Endothelial cell (in vitro differentiated cells): ENCODE measurements at places on chromosomes 7 and 10. TPM values are rescaled to one million over a fixed set of nuclear protein-coding genes. Genes with fewer than 3 reads are reported as not detected.

FAM24B gene
- total RNA-seq: 2.7 TPM

HOXA9 gene
- 0.80 TPM for total RNA-seq

ARF5 gene
- 354 TPM for total RNA-seq

GSTO2 gene
- 5.9 TPM for total RNA-seq

KLLN gene
- total RNA-seq: 0.74 TPM

FBXW4 gene
- total RNA-seq: 36.0 TPM

TMEM176B gene
- total RNA-seq: 1.4 TPM

URGCP gene
- 13.0 TPM for total RNA-seq

SFTPA1 gene
- total RNA-seq: not detected

CTNNA3 gene
- total RNA-seq: 2.3 TPM

SUN1 gene
- total RNA-seq: 150 TPM

PIK3CG gene
- total RNA-seq: 2.4 TPM

GDF10 gene
- 0.74 TPM for total RNA-seq

DNA sequence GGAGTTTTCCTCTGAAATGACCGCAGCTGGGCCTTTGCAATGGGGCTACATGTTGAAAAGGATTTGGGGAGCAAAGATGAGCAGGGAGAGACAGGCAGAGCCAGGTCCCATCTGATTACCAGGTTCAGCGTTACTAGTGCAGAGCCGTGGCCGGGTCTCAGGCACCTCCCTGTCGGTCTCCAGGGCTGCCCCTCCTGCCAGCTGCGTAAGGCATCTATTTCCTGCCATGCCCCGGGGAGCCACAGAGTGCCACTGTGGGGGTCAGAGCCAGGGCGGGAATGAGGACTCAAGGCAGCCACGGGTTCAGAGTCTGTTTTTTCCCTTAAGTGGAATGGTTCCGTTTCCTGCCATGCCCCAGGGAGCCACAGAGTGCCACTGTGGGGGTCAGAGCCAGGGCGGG, 382.6 kb upstream of the SHH start:
- no peak for DNase-seq

- peak; percentile 5 for DNase-seq
Observed at GRCh38 chr10:98848361-98848760, 387.3 kb downstream of the HPSE2 start.

DNA sequence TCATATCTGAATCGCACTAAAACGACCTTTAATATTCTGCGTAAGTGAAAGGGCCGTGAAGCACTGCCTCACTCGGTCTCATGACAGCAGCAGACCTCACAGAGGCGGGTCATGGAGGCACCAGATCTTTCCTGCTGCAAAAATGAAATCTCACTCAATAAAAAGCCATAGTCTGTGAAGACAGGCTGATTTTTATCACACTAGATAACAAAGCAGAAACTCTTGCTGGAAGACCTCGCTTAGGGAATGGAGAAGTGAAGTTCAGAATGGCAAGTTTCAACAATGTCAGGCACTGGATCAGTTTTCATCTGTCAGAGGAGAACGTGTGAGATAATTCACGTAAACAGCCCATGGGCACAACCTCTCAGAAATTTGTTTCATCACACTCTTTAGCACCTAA, 8.0 kb downstream of the SEPHS1 start:
- no peak for DNase-seq

DNA sequence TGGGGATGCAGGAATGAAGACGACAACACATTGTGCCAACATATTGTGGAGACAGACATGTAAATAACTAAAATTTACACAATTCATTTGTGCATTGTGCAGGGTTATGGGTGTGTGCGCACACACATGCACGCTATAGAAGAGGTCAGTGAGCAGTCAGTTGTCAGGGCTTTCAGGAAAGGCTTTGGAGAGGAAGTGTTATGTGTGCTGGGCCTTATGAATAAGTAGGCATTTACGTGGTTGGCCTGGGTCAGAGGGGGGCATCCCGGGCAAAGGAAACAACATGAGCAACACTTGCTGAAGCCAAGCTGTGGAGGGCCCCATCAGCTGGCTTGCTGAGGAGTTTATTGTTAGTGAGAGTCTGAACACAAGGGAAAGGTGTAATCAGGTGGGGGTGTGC, 4.1 kb downstream of the PRXL2A start:
- DNase-seq: no peak

GRCh38 chr7:102285540-102286236, 980 bp upstream of the SH2B2 start:
- no peak for DNase-seq

DNA sequence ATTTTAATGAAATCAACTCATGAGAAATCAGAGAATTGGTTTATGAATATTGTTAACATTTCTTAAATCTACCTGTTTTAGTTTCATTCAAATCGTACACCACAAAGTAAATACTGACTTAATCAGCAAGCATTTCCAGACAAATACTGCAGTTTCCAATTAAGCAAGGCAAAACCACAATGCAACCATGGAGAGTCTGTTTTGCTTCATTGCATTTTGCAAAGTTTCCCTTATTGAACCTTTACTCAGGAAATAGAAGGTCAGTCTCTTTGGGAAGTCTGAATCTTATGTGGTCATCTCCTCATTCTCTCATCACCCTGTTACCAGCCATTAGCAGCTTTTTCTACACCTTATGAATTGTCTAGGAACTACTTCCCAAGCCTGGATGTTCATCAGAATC, 400.5 kb downstream of the IPMK start:
- DNase-seq: no peak

GRCh38 chr7:156603011-156603410, 37.6 kb upstream of the RNF32 start:
- no peak for DNase-seq

- no peak for DNase-seq
Observed at GRCh38 chr10:36256948-36257356, 614.9 kb upstream of the FZD8 start.

DNA sequence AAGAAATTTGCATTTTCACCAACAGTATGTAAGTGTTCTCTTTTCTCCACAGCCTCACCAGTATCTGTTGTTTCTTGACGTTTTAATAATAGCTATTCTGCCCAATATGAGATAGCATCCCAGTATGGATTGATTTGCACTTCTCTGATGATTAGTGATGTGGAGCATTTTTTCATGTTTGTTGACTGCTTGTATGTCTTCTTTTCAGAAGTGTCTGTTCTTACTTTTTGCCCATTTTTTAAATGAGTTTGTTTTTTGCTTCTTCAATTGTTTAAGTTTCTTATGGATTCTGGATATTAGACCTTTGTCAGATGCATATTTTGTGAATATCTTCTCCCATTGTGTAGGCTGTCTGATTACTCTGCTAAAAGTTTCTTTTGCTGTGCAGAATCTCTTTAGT, 12.2 kb upstream of the TPK1 start:
- no peak for DNase-seq

DNA sequence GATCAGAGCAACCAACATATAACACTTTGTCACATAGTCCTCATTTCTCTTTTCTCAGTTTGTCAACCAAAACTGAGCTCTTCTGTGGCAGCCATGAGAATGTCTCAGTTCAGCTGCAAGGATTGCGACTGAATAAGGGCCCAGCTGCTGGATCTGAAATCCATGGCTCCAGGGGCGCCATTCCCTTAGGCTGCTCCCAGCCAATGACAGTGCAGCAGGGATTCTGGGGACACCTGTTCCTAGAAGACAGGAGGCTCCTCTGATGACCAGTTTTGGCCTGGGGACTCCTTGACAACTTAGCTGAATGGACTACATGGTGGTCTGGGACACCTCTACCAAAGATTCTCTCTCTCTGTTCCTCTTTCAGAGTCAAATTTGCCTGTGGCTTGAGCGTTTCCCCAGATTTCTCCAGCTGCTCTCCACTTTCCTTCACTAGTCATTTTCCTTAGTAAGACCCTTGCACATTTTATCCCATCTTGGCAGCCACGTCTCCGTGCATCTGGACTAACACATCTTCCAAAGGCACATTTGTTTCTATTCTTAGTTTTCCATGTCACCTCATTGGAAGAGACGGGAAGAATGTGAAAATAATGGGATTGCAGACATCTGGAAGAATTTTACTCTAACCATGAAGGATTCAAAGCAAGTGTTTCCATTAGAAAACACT, 28.1 kb upstream of the KIF5B start:
- no peak for DNase-seq

DNA sequence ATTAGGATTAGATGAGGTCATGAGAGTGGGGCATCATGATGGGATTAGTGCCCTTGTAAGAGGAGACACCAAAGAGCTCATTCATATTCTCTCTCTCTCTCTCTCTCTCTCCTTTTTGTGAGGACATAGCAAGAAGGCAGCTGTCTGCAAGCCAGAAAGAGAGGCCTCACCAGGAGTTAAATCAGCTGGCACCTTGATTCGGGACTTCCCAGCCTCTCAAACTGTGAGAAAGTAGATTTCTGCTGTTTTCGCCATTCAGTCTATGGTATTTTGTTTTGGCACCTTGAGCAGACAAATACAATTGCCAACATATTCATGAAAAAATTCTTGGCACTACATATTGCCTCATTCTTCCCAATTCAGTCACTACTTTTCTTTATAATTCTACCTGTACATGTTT, 20.6 kb upstream of the ATAD1 start:
- DNase-seq: no peak

GRCh38 chr7:46133751-46134150, 212.7 kb upstream of the IGFBP3 start:
- no peak for DNase-seq

- no peak for DNase-seq
Observed at GRCh38 chr7:55021053-55021452, 2.2 kb downstream of the EGFR start.

DNA sequence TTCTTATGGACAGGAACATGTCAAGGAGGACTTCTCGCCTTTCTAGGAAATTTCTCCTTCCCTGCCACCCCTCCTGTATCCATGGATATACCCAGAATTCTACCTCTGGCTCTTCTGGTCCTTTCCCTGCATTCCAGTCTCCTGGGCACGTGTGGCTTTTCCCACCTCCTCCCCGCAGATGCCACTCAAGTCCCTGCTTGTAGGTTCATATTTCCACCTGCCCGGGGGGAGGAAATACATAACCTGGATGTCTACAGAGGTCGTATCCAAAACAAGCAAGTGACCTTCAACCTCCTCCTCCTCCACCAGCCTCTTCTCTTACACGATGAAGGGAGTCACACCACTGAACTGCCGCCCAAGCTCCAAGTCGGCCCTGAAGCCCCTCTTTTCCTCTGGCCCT, 20.7 kb downstream of the FGFR2 start:
- DNase-seq: no peak

- no peak for DNase-seq
Observed at GRCh38 chr10:125555743-125556142, 127.2 kb downstream of the TEX36 start.

DNA sequence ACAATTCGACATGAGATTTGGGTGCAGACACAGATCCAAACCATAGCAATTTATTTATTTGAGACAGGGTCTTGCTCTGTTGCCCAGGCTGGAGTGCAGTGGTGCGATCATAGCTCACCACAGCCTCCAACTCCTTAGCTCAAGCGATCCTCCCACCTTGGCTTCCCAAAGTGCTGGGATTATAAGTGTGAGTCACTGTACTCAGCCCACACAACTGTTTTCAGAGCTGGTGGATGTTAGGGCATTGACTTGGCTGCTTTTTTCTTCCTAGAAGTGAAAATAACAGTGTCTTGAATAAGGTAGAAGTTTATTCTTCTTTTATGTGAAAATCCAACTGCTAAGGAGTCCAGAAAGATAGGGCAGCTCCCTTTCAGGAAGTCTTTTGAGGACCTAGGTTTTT, 132.1 kb downstream of the CCDC3 start:
- no peak for DNase-seq

GRCh38 chr7:29342761-29343160, 148.2 kb downstream of the CHN2 start:
- no peak for DNase-seq

- DNase-seq: no peak
Observed at GRCh38 chr7:158313931-158314330, 273.7 kb downstream of the PTPRN2 start.

DNA sequence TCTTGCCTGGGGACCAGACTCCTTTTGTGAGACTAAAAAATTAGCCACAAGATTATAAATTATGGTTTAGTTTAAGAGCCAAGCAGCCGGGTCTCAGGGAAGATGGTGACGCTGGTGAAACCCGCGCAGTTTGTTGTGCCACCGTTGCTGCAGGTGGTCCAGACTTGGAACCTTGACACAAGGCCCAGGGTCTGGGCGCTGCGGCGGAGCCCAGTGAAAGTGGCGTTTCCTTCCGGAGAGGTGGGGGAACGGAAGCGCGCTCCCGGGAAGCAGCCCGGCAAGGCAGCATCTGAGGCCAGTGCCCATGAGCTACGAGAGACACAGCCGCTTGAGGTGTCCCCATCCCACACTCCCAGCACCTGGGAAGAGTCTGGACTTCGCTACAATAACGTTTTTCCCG, 131.6 kb downstream of the SKIDA1 start:
- no peak for DNase-seq

DNA sequence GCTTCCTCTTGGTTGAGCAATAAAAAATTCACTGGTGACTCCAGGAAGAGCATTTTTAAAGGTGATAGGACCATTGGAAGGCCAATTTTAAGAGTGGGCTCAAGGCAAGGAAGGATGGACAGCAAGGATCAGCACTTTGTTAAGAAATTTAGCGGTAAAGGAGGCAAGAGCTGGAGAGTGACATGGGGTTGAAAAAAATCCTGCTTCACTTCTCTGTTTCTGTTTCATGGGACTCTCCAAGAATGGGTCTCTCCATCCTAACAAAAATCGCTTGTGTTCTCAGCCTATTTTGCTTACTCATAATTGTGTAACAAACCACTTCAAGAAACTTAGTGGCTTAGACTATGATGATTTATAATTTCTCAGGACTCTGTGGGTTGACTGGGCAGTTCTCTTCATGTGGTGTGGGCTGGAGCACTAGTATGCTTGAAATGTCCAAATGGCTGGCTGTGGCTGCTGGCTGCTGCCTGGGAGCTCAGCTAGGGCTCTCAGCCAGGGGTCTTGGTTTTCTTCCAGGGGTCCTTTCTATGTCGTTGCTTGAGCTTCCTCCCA, 59.8 kb upstream of the ZNRF2 start:
- no peak for DNase-seq

GRCh38 chr7:156673454-156673853, 32.9 kb downstream of the RNF32 start:
- no peak for DNase-seq

- DNase-seq: no peak
Observed at GRCh38 chr7:110922906-110923305, 168.0 kb upstream of the LRRN3 start.

- no peak for DNase-seq
Observed at GRCh38 chr7:123120286-123120685, 79.5 kb downstream of the SLC13A1 start.

DNA sequence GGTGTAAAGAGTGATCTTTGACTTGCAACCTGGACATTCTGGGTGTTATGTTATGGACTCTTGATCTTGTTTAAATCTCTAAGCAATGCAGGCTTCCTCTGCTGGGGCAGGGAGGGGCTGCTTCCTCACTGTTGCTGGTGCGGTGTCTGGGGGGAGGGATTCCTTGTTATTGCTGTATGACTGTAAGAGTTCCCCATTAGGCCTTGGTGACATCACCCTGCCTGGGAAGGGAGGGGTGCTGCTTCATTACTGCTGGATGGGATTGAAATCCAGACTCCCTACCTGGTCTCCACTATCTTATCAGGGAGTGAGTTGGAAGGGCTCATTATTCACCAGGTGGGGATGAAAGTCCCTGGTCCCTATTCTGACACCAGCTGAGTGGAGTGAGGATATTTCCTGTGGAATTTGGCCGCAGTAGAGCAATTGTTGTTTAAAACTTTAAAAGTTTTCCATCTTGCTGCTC, 8.8 kb downstream of the OGDH start:
- no peak for DNase-seq
